ENCODE measurements at places on chromosomes 2 and 18.
A peak's percentile ranks its signal among the peaks of the same experiment; 100 is the strongest.

DNA sequence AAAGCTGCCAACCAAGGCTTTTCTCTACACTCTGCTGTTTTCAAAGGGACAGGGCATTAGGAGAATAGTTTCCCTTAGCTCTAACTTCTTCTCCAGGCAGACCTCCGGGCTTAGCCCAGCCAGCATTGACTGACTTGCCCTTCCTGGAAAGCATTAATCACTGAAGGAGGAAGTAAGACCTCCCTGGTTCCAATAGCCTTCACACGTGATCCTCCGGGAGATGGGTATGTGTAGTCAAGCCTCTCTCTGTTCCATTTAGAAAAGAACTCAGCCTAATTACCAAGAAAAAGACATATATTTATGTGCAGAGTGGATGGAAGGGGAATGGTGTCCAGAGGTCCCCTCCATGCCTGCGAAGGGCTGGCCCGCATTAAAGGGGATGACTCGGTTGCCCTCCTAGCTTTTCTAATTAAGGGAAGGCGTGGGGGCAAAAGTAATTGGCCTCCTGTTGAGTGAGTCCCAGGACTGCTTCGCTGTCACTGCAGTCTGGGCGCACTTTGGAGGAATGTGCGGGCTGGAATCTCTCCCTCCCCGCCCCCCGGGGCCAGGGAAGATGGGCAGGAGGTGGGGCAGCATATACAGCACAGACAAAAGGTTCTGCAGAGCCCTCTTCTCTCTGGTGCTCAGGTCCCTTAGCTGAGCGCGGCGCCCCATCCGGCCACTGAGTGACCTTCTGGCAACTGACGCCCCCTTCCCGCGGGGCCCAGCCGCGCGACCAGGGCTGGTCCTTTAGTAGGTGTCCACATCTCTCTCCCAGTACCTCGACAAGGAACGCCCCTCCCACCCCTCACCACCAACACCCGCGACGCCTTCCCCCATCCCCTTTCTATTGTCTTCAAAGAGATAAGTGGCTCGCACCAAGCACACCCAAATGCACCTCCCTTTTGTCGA, 686.0 kb downstream of the NRXN1 start:
- H3K4me3 ChIP-seq, result peak overlapping the region; percentile 46
- H3K27me3 ChIP-seq, result peaks cover 10% of the 10 kb centered on the region
- no peaks in the 10 kb centered on the region for H3K36me3 ChIP-seq

DNA sequence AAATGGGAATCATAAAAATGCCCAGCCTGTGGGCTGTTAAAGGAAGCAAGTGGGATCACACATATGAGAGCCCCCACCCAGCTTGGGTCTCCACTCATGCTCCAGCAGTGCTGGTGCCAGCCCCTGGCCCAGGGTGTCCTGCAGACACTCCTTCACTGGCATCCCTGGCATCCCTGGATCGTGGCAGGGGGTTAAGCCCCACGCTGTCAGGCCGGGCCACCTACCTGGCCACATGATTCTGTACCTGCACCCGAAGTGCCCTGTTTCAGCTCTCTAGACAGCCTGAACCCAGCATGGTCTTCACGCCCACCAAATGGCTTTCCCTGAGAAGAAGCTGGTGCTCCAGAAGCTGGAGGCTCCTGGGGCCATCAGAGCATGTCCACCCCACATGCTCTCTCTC, 137.4 kb downstream of the INHBB start:
- no peak overlapping the region for H3K4me3 ChIP-seq
- H3K27ac ChIP-seq, result no peak overlapping the region
- no peak for DNase-seq
- no peaks in the 10 kb centered on the region for H3K4me1 ChIP-seq
- no peaks in the 10 kb centered on the region for H3K27me3 ChIP-seq
- H3K36me3 ChIP-seq, result no peaks in the 10 kb centered on the region

- H3K4me3 ChIP-seq, result no peak overlapping the region
- H3K36me3 ChIP-seq, result no peaks in the 10 kb centered on the region
- no peaks in the 10 kb centered on the region for H3K4me1 ChIP-seq
- no peaks in the 10 kb centered on the region for H3K27me3 ChIP-seq
- H3K27ac ChIP-seq, result no peak overlapping the region
- no peak for DNase-seq
These were observed 33.6 kb downstream of the RASGRP3 start for GRCh38 chr2:33509908-33510585.

- no peaks in the 10 kb centered on the region for H3K36me3 ChIP-seq
- H3K4me3 ChIP-seq, result no peak overlapping the region
- H3K4me1 ChIP-seq, result no peaks in the 10 kb centered on the region
- no peak overlapping the region for H3K27ac ChIP-seq
- H3K27me3 ChIP-seq, result no peaks in the 10 kb centered on the region
- DNase-seq, result no peak
These were observed 9.1 kb upstream of the PROM2 start for GRCh38 chr2:95265182-95265581.

- no peaks in the 10 kb centered on the region for H3K36me3 ChIP-seq
- no peaks in the 10 kb centered on the region for H3K27me3 ChIP-seq
- no peaks in the 10 kb centered on the region for H3K4me1 ChIP-seq
These were observed 78.1 kb downstream of the PIEZO2 start for GRCh38 chr18:11071300-11071699.

- no peak for DNase-seq
- H3K36me3 ChIP-seq, result no peaks in the 10 kb centered on the region
- no peak overlapping the region for H3K4me3 ChIP-seq
- no peaks in the 10 kb centered on the region for H3K4me1 ChIP-seq
- no peak overlapping the region for H3K27ac ChIP-seq
- no peaks in the 10 kb centered on the region for H3K27me3 ChIP-seq
These were observed 34.7 kb downstream of the ANTXR1 start for GRCh38 chr2:69047625-69048145.

DNA sequence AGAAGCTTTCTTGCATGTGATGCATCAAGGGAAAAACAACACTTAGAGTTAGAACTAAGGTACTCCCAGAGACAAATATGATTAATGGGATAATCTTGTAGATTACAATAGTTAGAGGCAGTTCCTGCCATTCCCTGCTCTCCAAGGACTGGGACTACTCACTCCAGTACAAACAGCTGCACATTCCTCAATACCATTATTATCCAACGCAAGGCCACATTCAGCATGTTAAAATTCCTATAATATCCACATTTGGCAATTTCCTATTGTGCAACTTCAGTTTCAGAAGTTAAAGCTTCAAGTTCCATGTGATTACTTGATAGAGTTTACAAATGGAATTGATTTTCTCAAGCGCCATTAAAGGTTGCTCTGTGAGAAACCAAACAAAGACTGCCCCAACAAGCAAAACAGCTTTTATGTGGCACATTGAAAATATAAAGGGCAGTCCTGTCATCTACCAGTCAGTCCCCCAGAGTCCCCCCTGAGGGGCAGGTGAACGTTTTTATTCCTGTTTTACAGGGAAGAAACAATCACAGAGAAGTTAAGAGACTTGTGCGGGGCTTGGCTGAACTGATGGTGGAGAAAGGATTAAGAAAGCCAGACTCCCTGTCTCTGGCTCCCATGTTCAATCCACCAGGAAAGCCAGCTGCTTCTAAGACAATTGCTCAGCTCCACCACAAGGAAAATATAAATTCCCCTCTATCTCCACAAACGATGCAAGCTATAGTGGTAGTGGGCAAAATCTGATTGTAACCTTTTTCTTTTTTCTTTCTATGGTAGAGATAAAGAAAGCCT, 72.6 kb downstream of the TXNL1 start:
- H3K4me3 ChIP-seq, result no peak overlapping the region
- H3K27me3 ChIP-seq, result no peaks in the 10 kb centered on the region
- no peak for DNase-seq
- H3K27ac ChIP-seq, result no peak overlapping the region

DNA sequence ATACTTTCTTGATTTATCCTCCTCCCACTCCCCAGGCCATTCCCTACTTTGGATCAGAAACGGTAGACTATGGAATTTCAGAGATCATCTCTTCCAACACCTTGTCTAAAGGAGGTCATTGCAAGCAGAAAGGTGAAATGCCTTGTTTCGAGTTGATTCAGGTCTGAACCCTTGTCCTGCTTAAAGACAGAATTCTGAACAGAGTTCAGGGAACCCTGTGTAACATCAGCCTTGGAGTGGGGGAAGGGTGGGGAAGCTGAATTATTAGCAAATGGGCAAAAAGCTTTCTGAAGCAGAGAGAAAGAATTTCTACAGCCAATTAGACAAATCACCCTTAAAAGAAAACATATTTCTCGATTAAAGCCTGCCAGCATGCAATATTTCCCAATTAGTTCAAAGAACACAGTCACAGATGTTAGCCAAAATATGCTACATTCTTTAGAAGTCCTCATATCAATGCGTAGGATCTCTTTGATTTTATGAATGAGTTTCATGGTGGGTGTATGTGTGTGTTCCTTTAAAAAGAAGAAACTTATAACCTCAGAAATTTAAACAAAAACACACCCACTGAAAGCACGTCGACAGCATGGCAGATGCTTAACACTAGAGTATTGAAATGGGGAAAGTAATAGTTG, 353.1 kb downstream of the RND3 start:
- no peak overlapping the region for H3K27ac ChIP-seq
- no peak overlapping the region for H3K4me3 ChIP-seq
- no peaks in the 10 kb centered on the region for H3K36me3 ChIP-seq

- H3K4me1 ChIP-seq, result no peaks in the 10 kb centered on the region
- H3K27me3 ChIP-seq, result peaks cover 3% of the 10 kb centered on the region
- no peak overlapping the region for H3K27ac ChIP-seq
- peak overlapping the region; percentile 60 for H3K4me3 ChIP-seq
- no peaks in the 10 kb centered on the region for H3K36me3 ChIP-seq
These were observed 688 bp downstream of the CDH20 start for GRCh38 chr18:61333746-61334490.

GRCh38 chr2:117555965-117556364, 258.5 kb upstream of the DDX18 start:
- DNase-seq, result no peak
- peaks cover 7% of the 10 kb centered on the region for H3K4me1 ChIP-seq
- no peaks in the 10 kb centered on the region for H3K36me3 ChIP-seq
- H3K4me3 ChIP-seq, result no peak overlapping the region

GRCh38 chr18:40832362-40832761, 1122.7 kb upstream of the PIK3C3 start:
- H3K36me3 ChIP-seq, result no peaks in the 10 kb centered on the region
- no peak overlapping the region for H3K4me3 ChIP-seq
- DNase-seq, result no peak
- no peaks in the 10 kb centered on the region for H3K4me1 ChIP-seq

DNA sequence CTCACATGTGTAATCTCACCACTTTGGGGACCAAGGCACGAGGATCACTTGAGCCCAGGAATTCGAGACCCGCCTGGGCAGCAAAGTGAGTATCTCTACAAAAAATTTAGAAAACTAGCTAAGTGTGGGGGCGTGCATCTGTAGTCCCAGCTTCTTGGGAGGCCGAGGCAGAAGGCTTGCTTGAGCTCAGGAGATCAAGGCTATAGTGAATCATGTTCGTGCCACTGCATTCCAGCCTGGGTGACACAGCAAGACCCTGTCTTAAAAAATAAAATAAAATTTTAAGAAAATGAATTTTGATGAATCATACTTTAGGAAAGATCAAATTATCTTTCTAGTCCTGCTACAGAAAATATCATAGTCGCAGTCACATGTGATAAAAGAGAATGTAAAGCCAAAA, 46.9 kb downstream of the CABYR start:
- H3K4me3 ChIP-seq, result no peak overlapping the region
- peaks cover 1% of the 10 kb centered on the region for H3K4me1 ChIP-seq
- DNase-seq, result no peak
- H3K27me3 ChIP-seq, result no peaks in the 10 kb centered on the region
- no peak overlapping the region for H3K27ac ChIP-seq

GRCh38 chr18:13377496-13377895, 158.9 kb downstream of the LDLRAD4 start:
- DNase-seq, result no peak
- H3K4me1 ChIP-seq, result no peaks in the 10 kb centered on the region
- H3K27me3 ChIP-seq, result no peaks in the 10 kb centered on the region

GRCh38 chr2:206424134-206424533, 19.2 kb upstream of the ADAM23 start:
- H3K4me1 ChIP-seq, result no peaks in the 10 kb centered on the region
- no peaks in the 10 kb centered on the region for H3K36me3 ChIP-seq
- no peaks in the 10 kb centered on the region for H3K27me3 ChIP-seq
- H3K4me3 ChIP-seq, result no peak overlapping the region

DNA sequence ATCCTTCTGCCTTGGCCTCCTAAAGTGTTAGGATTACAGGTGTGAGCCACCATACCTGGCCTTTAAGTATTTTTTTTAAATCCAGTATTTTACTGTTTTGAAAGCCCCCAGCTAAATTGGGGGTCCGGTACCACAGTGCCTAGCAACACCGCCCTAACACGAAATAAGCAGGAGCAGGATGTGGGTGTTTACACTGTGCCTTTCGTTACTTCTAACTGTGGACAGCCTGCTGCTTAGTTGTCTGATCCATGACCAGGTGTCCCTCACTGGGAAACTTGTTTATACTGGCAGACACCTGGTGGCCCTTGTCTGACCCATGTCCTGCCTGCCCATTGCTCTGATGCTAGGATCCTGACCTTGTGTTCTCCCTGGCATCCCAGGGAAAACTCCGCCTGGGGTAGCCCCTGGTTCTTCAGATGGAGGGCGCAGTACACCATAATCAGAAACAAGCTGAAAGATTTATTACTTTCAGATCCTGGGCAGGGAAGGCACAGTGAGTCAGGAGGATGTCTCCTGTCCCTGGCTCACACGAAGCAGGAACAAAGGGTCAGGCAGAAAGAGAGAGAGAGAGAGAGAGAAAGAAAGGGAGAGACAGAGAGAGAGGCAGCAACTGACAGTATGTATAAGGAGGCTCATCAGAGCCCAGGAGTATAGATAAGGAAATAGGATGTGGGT, 55.7 kb downstream of the NCAPH start:
- no peak for DNase-seq
- no peak overlapping the region for H3K27ac ChIP-seq
- H3K4me1 ChIP-seq, result no peaks in the 10 kb centered on the region
- H3K4me3 ChIP-seq, result no peak overlapping the region
- H3K36me3 ChIP-seq, result no peaks in the 10 kb centered on the region

DNA sequence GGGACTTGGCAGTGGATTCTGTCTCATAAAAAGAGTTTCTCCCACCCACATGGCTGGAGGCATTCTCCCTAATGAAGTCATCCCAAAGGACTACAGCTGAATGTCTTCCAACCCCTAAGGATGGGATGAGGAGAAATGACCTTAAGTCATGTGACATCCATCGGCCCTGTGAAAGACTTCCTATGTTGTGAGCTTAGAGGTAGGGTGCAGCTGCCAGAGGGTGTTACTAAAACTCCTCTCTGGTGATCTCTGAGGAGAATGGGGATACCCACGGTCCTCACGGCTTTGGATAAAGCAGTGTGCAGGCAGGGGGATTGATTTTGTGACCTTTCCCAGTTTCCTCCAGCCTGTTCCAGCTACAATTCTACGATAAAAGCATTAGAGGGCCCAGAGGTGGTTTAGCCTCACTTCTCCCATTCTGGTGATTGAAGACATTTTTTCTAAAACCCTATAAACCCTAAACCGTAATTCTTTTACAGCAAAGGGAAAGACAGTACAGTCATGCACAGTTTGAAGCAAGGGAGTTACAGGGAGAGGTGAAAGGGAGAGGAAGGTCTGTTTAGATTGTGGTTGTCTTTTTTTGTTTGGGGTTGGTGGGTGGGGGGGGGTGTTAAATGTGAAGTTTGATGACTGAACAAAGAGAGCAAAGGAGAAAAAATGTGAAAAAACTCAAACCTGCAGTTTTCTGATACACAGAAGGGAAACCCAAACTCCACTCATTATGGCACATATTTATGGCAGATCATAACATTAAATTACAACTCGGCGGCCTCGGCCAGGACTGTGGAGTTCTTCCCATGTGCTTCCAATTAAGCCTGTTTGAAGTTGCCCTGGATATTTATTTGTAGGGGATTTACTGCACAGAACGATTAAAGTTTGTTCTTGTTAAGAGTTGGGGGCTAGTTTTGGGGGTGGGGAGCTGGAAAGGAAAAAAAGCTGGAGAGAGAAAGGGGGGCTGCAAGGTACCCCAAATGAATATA, 26.6 kb upstream of the SLC14A2 start:
- no peak overlapping the region for H3K27ac ChIP-seq
- no peak overlapping the region for H3K4me3 ChIP-seq
- DNase-seq, result no peak

Measured in iPS DF 6.9 (cell line).